ENCODE measurements at places on chromosomes 7 and 10.

DNA sequence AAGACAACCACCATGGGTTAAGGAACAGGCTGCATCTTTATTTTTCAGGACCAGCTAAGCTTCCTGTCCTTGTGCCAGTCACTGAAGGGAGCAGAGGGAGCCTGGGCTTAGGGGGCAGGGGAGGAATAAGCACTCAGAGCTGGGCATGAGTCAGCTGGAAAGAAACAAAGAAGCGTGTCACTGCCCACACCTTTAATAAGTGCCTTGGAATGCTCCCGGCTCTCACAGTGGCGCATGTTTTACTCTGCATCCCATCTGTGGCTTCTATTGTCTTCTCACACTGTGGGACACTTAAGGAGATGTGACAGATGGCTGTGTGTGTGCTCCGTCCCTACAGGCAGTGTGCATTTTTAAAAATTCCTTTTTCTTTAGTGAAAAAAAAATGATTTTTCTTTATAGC, 71.7 kb downstream of the MTURN start:
- DNase-seq: no peak

GRCh38 chr10:110423650-110424049, 74.1 kb upstream of the DUSP5 start:
- DNase-seq: no peak

GRCh38 chr7:7795630-7796121, 77.3 kb upstream of the RPA3 start:
- no peak for DNase-seq

GRCh38 chr7:17844514-17845196, 95.6 kb downstream of the SNX13 start:
- no peak for DNase-seq

DNA sequence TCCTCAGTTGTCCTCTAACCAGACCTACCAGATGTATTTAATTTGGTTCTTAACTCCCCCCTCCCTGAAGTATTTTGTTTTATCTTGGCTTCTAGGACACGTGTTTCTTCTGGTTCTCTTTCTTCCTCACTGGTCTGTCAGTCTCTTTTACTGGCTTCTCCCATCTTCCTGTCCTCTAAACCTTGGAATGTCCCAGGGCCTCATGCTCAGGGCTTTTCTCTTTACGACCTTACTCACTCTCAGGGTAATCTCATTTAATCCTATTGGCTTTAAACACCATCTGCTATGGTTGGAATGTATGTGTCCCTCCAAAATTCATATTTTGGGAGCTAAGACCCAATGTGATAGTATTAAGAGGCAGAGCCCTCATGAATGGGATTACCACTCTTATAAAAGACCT, 418.2 kb upstream of the PODXL start:
- no peak for DNase-seq

- no peak for DNase-seq
Measured at GRCh38 chr10:7374795-7375194, 36.0 kb downstream of the SFMBT2 start.

DNA sequence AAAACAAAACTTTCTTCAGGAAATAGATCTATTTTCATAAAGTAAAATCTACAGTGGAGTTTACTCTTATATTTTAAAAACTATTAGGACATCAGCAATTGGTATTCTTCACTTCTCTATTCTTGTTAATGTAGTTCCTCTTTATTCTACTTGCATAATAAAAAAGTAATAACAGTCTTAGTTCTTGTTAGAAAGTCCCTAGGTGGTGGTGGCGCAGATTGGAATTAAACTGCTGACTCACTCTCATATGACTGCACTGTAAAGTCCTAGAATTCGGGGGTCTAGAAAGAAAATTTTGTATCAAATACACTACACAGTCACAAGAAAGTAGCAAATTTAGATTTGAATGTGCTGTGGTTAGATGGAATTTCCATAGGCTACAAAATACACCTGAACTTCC, 44.6 kb upstream of the TES start:
- DNase-seq: no peak

GRCh38 chr7:40673285-40673684, 538.5 kb downstream of the SUGCT start:
- DNase-seq: no peak

DNA sequence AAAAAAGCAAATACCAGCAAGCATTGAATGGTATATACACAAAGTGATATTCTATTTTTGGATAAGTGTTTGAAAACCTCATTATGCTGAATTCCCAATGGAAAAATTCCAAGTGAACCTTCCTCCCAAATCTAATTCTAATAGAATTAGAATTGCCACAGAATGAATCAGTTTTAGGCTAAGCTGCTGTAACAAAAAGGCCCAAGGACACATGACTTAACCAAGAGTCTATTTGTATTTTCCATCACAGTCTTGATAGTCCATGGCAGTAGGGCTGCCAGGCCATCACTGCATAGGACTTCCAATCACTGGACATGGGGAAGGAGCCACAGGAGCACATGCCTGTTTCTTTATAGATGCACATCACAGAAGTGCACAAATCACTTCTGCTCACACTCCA, 91.2 kb upstream of the IFRD1 start:
- DNase-seq: no peak

GRCh38 chr7:106365252-106366005, 80.6 kb upstream of the NAMPT start:
- DNase-seq: no peak

DNA sequence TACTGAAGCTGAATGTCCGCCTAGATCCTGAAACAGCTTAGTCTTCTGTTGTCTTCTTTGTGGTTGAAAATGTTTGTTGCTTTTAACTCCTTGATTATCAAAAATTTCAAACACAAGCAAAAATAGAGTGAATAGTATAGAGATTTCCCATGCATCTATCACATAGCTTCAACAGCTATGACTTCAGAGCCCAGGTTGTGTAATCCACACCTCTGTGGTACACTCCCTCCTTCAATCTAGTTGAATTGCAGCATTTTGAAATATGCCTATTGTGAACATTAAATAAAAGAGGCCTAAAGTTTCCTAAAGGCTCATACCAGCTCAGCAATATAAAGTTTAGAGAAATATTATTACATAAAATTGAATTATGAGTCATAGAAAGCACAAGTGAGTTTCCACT, 204.7 kb upstream of the HDAC9 start:
- no peak for DNase-seq

- DNase-seq: no peak
Measured at GRCh38 chr10:47254611-47255010, 45.4 kb upstream of the GDF10 start.

DNA sequence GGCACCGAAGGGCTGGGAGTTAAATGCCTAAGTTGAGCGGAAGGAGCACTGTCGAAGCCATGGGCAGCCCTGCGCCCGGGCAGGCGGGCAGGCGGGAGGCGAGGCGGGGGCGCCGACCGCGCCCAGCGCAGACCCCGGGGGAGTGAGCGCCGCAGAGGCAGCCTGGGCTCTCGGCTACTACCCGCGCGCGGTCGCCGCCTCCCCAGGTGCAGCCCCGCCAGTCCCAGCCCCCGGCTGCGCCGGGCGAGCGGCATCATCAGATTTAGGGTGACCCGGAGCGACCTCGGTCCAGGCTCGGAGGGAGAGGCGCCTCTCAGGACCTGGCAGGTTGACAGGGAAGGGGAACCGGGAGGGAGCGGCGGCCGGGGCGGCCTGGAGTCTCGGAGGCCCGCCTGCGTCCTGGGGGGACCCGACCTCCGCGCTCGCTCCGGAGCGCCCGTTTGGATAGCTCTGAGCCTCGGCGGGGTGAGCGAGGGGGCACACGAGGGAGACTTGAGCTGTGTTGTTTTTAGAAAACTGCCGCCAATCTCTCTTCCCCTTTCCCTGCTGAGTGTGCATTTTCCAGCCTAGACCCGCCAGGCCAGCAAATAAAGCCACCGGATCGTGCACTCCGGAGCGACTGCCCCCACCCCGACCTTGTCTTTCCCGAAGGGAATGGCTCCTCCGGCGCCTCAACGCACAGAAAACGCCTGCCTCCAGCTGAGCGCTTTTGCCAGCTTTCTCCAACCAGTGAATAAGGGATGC, 2.3 kb upstream of the NRP1 start:
- DNase-seq: no peak

- no peak for DNase-seq
Measured at GRCh38 chr10:17155826-17156225, 26.2 kb upstream of the CUBN start.

DNA sequence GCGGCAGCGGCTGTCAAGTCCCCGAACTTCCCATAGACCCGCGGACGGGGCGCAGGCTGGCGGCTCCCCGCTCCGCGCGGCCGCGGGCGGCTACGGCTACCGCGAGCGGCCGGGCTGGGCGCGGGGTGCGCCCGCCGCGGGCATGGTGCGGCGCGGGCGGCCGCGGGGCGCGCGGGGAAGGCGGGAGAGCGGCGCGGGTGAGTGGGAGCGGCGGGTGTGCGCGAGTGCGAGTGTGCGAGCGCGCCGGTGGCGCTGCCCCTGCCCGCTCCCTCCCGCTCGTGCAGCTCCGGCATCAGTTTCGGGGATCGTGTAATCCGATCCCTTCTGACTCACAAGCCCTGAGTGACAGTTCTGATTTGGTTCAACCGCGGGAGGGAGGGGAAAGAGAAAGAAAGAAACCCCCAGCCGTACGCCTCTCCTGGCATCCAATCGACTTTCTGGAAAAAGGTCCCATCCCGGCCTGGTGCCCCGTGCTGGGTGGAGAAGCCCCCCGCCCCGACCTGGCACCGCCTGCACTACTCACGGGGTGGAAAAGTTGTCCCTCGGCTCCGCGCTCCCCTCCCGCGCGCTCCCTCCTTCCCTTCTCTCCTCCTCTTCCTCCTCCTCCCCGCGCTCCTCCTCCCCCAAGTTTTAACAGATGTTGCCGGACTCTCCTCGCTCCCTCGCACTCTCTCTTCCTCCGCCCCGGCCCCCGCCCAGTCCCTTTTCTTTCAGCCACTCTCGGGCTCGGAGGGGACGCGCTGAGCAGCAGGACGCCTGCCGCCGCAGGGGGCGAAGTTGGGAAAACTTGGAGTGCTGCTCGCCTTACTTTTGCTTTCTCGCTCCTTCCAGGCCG, at the start of gene GLI3:
TSS of gene GLI3 (minus strand) at position 234 of the 835 bp plus-strand sequence. CDS start 13,956 bp downstream, outside the sequence.
- DNase-seq: no peak

DNA sequence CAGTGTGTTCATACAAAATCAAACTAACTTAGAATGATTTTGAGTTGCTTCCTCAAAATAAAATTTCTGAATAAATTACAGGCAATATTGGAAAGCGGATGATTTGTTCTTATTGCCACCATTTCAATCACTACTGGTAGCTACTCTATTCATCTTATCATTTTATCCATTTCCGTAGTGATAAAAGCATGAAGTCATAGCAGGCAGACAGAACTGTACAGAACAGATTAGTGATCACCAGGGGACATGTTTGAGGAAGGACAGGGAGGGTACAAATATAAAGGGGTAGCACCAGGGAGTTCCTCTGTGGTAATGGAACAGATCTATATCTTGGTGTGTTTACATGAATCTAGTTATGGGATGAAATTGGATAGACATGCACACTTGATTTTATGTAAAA, 138.5 kb downstream of the WNT2 start:
- DNase-seq: no peak

DNA sequence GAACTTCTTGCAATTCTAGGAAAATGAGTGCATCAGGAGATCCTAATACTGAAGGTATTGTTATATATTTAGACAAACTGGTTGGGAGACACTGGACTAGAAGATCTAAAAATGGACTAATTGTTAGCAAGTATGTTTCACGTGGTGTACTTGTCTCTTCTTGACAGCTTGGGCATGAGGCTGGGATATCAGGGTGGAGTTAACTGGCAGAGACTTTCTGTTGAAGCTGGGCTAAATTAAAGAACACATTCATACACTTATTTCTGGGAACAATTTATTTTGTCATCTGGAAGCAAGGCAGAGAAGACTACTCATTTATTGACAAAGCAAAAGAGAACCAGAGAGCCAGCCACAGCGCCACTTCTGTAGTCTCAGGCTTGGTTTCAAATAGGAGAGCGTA, 25.9 kb downstream of the TYW1 start:
- DNase-seq: no peak

DNA sequence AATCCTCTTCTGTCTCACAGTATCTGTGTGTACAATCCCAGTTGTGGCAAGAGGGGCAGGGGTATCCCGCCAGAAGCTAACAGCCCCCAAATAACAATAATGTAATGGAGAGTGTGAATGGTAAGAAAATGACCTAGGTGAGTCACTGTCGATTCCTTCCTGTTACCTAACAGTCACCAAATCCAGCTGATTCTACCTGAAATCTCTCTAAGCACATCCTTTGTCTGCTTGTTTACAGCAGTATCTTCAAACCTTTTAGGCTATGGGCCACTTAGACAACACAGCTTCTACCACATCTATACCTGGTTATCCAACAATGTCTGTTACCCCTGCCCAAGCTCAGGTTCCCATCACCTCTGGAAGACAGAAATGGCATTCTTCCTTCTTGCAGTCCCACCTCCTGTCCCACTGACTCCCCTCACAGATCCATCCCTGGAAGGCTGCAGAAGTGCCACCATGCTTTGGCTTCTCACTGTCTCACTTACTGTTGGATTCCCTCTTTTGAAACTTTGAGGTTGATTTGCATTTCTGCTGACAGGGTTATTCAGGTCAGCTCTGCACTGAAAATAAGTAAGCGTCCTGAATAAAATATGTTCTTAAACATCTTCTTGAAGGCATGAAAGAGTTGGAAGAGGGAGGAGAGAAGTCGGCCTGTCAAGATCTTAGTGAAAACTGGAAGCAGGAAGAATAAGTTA, 13.1 kb downstream of the PIP4K2A start:
- no peak for DNase-seq

- no peak for DNase-seq
Measured at GRCh38 chr10:47024046-47024322, 112.8 kb downstream of the PTPN20 start.

DNA sequence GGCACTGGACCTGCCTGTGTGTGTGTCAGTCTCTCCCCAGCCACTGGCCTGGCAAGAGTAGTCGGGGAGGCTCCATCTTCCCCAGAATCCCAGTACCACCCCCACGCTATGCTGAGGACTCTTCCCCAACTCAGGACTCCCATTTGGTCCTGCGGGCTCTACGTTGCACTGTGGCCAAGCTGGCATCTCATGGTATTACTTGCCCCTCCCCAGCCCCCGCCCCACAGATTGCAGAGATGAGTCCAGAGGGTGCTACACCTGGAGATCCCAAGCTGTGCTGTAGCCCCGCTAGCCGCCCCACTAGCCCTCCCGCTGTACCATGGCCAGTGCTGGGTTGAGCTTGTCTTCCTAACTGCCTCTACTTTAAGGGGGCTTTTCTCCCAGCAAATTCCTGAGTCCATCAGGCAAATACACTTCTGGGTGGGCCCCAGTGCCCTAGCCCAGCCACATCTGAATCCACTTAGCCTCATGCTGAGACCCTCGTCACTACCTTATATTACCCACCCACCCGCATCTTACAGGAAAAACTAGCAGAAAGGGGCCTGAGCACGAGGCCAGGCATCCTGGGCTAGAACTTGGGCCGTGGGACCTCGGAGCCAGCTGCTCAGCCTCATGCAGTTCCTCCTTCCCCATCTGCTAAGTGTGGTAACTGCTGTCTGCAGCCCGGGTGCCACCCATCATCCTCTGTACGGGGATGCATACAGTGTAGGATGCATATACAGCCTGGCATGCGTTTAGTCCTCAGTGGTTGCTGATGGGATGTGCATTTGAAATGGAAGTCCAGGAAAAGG, 65.8 kb upstream of the CACUL1 start:
- no peak for DNase-seq

DNA sequence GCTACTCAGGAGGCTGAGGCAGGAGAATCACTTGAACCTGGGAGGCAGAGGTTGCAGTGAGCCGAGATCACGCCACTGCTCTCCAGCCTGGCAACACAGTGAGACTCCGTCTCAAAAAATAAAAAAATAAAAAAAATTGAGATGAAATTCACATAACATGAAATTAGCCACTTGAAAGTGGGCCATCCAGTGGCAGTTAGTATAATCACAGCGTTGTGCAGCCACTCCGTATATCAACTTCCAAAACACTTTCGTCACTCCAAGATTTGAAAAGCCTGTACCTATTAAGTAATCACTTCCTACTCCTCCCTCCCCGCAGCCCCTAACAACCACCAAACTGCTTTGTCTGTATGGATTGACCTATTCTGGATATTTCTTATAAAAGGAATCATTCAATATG, 20.7 kb upstream of the CACUL1 start:
- no peak for DNase-seq
